ENCODE measurements at places on chromosomes 11 and 22.

- ATAC-seq = no peak
Observed at GRCh38 chr11:14543260-14543659, 23.1 kb upstream of the PSMA1 start.

DNA sequence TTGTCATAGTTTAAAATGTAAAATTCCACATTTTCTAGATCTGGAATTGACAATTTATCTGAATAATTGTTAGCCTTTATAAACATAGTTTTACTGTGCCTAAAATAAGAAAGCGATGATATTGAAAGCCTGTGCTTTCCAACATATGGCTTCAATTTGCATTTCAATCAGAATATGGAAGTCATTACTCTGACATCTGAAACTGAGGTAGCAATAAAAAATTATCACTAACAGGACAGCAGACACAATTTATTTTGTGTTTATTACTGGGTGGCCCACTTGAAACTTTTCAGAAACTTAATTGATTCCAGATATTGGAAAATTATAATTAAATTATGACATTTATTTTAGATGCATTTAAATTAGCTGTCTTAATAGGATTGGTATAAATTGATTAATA lies 78.5 kb downstream of the TMEM135 start:
- ATAC-seq = no peak

DNA sequence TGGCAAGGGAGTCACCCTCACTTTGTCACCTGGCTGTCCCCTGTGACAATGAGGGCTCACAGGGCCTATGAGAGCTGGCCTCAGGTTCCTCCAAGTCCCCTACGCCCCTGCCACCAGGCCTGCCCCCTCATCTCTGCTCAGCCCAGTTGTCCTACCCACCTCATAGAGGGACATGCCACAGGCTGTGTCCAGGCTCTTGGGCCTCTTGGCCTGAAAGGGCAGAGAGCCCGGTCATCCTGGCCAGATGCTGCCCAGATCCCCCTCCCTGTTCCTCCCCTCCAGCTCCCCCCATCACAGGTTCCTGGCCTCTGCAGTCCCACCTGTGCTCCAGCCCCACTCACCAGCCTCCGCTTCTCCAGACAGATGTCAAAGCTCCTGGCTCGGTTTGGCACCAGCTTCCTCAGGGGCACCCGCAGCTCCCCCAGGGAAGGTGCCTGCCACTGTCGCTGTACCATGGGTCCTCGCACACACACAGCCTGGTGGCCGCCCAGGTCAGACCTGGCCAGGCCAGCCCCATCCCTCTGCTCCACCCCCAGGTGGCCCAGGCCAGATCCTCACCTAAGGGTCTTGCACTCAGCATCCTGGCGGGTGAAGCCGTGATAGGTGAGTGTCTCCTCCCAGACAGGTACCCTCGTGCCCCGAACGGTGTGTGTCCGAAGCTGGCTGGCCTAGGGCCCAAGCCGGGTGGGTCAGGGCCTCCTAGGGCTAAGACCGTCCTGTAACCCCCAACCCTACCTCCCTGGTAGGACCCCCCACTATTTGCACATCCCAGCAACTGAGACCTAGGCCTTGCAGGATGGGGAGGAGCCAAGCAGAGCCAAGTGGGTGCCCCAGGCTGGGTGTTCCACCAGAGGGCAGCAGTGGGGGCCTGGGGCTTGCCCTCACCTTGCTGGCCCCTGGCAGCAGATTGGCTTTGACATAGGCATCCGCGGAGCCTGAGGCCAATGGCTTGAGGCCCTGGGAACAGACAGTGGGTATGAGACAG lies 8.3 kb downstream of the NDUFV1 start:
- ATAC-seq = peak; percentile 24

DNA sequence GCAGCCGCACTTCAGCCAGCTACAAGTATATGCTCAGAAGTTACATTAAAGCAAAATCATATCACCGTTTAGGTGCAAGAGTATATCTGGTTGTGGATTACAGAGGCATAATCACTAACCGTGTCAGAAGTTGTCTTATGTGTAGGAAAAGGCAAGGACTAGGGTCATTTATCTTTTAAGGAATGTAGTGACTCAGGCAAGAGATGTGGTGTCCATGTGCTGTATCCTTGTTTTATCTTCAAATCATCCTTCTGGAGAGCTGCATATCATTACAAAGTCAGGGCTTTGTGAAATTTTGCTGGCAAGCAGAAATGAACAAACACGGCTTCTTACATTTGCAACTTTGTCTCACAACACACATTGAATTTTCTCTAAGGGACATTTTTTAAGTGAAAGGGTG lies 12.7 kb upstream of the CHORDC1 start:
- ATAC-seq = no peak

GRCh38 chr11:79068356-79068755 lies 372.5 kb downstream of the TENM4 start:
- ATAC-seq = no peak

DNA sequence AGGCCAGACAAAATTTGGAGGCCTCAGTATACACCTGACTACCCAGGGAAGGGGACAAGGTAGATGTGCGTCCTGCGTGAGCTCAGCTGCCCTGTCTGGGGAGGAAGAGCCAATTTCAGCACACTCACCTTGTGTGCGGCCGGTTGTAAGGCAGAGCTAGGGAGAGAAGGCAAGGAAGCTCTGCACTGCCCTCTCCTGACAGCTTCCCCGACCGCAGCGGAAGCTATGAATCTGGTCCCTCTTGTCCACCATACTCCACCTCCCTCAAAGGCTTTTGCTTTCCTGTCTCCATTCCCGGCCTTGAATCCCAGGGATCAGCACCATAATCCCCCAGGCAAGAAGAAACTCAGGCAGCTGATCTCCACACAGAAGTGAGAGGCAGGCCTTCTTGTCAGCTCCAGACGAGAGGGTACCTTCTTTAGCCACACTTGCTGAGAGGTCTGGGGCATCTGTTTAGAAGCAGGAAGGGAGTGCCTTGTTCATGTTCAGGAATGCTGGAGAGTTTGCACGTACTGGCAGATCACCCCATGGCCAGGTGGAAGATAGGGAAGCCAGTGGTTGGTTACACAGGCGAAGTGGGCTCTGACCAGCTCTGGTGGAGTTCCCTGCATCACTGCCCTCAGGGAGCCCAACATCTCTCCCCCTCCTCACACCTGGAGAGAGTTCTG lies 62.5 kb downstream of the FEZ1 start:
- ATAC-seq = peak; percentile 94

DNA sequence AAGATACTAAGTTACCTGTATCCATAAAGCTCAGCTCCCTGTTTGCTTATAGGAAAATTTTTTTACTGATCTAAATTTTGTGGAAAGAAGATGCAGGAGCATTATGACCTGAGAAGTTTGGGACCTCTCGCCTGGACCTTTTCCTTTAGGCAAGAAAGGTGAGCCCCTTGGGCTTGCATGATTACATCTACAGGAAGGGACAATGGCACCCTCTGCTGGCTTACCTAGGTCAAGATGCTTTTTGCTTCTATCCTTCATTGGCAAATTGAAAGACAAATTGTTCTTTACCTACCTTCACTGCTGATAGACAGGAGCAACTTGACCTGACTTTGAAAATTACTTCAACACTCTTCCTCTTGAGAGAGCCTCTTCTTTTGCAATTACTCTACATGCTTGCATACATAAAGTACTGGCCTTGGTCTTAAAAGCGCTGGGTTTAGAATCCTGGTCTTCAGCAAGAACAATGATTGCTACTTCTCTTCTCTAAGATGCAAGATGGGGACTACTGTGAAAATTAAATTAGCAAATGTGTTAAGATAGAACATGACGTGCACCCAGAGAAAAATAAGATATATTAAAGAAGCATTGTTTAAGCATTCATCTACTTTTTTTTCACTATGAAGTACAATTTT lies 147.2 kb downstream of the TRPC6 start:
- ATAC-seq = no peak

DNA sequence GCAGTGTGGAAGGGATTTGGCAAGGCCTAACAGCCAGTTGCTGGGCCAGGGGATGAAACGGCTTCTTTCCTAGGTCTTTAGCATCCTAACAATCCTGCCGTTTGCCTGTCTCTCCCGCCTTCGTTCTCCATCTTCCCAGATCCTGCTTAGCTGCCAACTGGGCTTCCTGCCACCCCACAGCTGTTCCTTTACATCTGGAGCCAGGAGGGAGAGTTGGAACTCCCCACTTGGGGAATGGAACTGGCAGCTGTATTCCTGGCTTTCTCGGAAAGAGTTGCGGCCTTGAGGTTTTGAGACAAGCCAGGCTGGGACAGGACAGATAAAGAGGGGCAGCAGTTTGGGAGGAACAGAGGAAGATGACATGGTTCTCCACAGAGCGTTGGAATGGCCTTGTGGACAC lies 59.6 kb downstream of the ST3GAL4 start:
- no peak for ATAC-seq

- peak; percentile 63 for ATAC-seq
Observed at GRCh38 chr22:39349967-39350726, at the start of gene SYNGR1. SYNGR1 (plus strand) TSS chr22:39349991; CDS start chr22:39350011, 20 bp downstream.

GRCh38 chr11:66359662-66360087 lies 11.9 kb downstream of the SLC29A2 start:
- ATAC-seq = no peak

DNA sequence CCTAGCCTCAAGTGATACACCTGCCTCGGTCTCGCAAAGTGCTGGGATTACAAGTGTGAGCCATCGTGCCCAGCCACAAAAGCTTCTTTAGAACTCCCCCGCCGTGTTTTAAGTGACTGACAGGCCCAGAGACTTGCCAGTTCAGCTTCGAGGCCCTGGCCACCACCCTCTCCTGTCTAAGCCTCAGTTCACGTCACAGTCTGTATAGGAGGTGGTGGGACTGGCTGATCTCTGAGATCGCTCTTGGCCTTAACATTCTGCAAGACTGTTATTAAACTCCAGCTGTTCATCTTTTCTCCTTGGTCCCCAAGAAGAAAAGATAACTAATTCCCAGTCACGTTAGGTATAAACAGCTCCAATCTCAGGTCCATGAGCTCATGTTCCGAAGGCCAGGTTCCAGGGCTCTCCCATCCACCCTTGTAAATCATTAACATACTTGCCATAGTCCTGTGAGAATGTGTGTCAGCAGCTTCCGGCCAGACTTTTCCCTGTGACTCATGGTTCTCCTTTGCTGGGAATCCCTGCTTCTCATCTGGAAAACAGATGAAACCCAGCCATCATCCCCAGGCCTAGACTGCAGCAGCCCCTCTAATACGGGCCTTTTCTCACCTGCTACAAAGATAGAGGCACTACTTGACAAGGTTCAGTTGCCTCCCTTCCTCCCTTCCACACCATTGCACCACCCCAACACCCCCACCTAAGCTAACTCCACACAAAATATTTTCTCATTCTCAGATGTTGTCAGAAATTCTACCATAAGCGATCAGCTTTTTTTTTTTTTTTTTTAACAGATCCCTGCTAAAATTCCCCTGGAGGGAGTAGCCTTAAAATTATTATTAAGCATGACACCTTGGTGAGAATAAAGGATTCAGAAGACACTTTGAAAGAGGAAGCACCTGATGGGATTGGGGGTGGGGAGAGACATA lies 5.6 kb upstream of the KIAA0930 start:
- peak; percentile 81 for ATAC-seq

- ATAC-seq = no peak
Observed at GRCh38 chr22:33465554-33465953, 407.4 kb upstream of the SYN3 start.

DNA sequence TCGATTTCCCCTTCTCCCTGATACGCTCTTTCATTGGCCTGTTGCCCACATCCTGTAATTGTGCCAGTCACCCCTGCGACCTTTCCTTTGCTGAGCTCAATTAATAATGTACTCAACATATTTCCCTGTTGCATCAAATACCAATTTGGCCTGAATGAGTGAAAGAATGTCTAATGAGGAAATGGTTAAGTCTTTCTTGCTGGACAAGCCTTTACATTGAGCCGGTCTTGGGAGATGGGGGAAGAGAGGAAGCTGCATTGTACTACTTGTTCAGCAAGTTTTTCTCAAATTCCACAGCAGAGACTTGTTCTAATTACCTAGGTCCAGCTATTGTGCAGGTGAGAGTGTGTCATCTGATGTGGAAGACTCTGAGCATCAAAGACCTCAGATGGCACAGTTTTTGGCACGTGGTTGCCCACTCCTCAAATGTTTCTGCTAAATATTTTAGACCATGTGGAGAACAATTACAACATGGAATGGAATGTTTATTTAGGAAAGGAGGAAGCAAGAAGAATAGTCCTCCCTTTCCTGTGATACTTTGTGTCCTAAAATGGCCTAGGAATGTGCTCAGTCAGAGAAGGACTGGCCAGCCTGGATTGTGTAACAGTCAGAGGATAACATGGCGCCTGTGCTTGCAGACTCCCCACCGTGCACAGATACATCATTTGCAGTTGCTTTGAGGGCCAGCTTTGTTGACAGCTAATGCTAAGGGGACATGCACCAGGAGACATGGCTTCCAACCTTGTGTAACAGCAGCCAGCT lies 129.5 kb upstream of the E2F8 start:
- ATAC-seq = no peak

DNA sequence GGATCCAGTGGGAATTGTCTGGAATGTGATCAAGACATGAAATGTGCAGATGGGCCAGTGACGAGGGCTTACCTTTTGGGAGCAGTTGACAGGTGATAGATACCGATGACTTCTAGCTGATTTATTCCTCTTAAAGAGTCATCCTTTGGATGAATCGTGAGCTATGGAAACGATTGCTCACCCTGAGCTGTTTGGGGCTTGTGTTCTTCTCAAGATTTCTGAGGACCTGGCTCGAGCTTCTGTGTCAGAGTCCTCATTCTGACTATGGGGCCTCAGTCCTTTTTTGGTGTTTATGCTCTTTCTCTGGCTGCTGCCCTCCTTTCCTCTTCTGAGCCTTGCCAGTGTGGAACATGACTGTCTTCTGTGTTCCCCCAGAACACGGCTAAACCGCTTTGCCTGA lies 11.9 kb upstream of the AMPD3 start:
- ATAC-seq = no peak

- peak; percentile 41 for ATAC-seq
Observed at GRCh38 chr11:128555606-128556005, 31.8 kb downstream of the ETS1 start.

DNA sequence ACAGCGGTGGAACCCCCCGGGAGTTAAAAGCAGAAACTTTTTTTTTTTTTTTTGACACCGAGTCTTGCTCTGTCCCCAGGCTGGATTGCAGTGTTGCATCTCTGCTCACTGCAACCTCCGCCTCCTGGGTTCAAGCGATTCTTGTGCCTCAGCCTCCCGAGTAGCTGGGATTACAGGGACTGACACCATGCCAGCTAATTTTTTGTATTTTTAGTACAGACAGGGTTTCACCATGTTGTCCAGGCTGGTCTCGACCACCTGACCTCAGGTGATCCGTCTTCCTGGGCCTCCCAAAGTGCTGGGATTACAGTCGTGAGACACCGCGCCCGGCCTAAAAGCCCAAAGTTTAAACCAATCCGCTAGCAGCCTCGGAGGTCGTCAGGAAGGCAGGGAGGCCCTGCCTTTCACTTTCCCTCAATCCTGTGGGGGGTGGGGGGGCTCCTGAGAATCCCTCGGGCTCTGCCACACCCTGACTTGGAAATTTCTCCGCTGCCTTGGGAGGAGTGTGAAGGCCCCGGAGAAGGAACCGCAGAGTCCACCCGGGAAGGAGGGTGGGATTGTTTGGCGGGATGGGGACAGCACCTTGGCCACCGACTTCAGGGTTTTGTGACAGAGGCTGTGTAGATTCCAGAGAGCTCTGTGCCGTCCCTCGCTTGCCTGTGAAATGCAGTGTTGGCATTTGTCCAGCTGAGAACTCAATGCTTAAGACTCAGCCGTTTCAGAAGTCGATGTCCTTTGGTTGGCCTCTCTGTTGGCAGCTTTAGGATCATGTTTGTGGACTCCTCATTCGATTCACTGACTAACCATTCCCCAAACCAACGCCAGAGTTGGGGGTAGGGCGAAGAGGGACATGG lies 1.0 kb downstream of the ARHGAP8 start:
- peak; percentile 25 for ATAC-seq

All from motor neuron (in vitro differentiated cells).